Retina (tissue), 1 donor: ENCODE measurements at places on chromosomes 7 and 10.

- DNase-seq = no peak
These were observed 269.9 kb upstream of the MKLN1 start for GRCh38 chr7:131057794-131058070.

- DNase-seq = no peak
These were observed 379.4 kb upstream of the KIAA1217 start for GRCh38 chr10:23829556-23829955.

DNA sequence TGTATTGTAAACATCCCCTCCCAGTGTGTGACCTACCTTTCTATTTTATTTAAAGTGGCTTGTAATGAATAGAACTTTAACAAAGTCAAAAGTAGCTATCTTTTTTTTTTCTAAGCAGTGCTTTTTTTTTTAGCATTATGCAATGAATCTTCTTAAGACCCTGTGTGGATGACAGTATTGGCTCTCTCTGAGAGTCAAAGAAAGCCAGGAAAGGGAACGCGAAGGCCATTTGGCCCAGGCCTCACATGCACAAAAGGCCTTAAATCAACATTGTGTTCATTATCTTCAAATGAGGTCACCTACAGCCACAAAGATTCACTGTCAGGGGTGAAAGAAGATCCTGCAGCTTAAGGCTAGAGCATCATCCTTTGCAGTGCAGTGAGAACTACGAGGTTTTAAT is 721.5 kb downstream of the GRID1 start:
- no peak for DNase-seq

DNA sequence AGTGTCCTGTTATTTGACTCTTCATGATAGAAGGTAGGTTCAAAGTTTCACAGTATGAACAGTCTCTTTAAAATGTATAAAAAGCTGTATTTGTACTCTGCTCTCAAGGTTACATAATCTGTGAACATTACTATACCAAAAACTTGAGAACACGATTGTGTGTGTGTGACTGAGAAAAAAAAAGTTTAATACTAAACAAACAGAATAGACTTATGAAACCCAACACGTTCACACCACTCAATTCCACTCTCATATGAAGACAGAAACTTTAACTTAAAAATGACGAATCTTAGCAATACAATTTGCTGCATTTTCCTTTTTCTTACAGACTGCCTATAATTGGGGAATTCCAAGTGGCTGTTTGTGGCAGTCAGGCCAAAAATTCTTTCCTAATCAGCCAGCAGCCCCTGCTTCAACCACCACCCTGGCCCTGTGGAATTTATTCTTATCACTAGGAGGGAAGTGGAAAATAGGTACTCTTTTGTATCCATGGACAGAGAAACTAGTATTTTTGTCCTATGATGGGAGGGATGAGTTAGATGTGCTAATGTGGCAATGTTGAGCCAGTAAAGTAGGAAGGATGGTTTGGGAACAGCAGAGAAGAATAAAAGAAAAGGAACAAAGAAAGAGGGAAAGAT is 42.8 kb downstream of the MINDY3 start:
- DNase-seq = no peak

DNA sequence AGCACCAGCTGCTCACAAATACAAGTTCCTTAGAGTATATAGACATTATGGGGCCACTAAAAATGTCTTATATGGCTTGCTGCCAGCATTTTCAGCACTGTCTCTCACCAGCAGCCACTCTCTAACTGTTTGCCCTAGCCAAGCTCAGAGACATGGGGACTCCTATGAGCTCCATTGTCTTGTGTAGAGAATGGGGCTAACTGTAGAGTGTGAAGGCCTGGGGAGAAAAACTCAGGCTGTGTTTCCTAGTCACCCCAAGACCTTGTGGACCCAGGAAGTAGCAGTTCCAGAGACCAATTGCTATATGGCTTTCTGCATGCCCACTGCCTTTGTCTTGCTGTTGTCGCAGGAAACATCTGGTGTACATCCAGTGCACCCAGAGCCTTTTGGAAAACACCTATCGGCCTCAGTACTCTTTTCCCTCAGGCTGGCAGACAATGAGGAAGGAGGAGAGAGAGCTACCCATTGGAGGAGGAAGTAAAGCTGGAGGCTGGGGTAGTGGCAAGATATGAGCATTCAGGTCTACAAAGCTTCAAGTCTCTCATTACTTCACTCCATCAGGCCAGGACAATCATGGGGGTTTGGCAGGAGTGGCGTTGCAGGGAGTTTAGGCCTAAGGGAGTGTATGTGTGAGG is 28.4 kb downstream of the ENTPD1 start:
- no peak for DNase-seq

- no peak for DNase-seq
These were observed 26.9 kb upstream of the EPHB6 start for GRCh38 chr7:142827951-142828500.

- no peak for DNase-seq
These were observed 14.9 kb downstream of the GLI3 start for GRCh38 chr7:42222125-42222524.

DNA sequence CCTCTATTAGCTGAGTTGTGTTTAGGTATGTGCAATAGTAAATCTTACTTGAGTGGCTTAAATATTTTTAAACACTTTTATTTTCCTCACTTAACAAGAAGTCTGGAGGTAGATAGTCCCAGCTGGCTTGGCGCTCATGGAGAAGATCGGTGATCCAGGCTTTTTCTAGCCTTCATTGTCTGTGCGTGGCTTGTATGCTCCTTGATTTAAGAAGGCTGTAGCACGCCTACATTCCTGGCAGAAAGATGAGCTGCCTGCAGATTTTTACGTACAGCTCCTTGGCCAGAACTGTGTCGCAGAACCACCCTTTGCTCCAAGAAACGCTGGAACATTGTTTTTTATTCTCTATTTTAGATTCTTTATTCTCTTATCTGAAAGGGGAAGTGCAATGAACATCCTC is 284.1 kb downstream of the KIF20B start:
- DNase-seq = no peak

- no peak for DNase-seq
These were observed 428.8 kb downstream of the SH2D4B start for GRCh38 chr10:80966326-80966986.

GRCh38 chr10:62373639-62373994 is 552 bp upstream of the ZNF365 start:
- no peak for DNase-seq

GRCh38 chr10:78472551-78472890 is 438.9 kb downstream of the RPS24 start:
- peak; percentile 76 for DNase-seq

DNA sequence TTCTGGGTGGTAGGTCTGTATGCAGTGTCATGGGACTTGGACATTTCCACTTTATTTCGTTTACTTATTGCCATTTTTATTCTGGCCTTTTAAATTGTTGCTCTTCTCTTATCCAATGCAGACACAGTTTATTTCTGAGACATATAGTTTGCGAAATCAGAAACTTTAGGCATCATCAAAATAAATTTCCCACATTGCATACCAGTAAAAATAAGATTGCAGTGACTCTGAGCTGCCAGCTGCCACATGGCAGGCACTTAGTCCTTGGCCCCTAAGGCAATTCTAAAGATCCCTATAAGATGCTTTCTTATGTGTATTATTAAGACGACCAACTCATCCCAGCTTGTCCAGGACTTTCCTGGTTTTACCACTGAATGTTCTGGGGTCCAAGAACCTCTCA is 81.8 kb upstream of the ANKRD1 start:
- no peak for DNase-seq

- DNase-seq = no peak
These were observed 58.7 kb downstream of the C10orf120 start for GRCh38 chr10:122640921-122641320.

GRCh38 chr7:110835218-110835617 is 255.7 kb upstream of the LRRN3 start:
- no peak for DNase-seq

DNA sequence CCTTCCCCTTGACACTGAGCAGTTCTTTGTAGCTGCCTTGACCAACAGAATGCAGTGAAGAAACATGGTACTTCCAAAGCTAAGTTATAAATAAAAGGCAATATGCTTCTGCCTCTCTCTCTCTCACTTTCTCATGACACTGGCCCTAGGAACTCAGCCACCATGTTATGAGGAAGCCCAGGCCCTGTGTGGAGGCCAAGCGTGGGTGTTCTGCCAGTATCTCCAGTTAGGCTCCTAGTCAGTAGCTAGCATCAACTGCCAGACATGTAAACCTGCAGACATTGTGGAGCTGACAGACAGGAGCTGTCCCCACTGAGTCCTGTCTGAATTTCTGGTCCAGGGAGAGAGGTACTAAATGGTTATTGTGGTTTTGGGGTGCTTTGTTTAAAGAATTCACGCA is 45.2 kb downstream of the TMEM209 start:
- DNase-seq = no peak

- DNase-seq = no peak
These were observed at the start of gene PKD2L1 for GRCh38 chr10:100330079-100330478. TSS of gene PKD2L1 (minus strand) at chr10:100330228. CDS start at chr10:100330103, 125 bp downstream.

DNA sequence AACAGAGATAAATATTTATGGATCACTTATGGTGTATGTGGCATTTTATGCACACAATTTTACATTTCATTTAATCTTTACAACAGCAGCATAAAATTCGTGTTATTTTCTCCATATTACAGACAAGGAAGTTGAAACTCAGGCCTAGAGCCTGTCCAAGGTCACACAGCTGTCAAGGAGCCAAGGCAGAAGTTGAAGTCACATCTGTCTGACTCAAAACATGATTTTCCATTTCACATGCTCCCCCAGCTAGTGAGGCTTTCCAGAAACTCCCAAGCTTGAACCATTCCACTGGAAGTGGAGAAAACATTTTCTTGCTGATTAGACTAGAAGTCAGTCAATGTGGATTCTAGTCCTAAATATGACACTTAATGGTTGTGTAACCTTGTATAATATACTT is 110.5 kb downstream of the HECTD2 start:
- no peak for DNase-seq

DNA sequence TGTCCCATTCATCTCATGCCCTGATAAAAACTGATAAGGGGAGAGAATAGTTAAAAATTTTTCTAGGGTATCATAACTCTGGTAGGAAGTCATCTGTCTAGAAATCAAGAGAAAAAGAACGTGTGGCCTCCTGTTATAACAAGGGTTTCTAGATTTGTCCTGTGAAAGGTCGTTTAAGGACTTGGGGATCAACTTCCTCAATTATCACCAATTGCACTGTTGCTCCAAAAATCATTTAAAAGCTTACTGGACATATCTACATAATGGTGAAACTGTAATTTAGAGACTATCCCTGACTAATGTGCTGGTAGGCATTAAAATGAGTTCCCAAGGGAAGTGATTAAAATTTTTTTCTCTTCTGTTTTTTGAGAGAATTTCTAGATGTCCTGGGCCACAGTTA is 58.2 kb downstream of the GPR141 start:
- DNase-seq = no peak

DNA sequence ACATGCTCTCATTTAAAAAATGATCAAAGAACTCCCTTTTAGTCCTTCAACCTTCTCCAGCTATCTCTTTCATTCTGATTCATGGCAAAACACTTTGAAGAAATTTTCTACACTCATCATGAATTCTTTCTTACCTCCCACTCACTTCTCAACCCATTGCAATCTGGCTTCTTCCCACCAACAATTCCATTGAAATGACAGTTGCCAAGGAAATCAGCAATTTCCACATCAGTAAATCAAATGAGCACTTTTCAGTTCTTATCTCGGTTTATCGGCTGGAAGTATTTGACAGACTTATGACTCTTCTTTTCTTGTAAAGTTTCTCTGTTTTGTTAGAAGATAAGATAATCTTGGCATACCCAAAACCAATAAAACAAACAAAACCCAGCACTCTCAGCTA is 99.1 kb upstream of the CACNA2D1 start:
- DNase-seq = no peak

GRCh38 chr10:44389150-44389549 is 4.3 kb upstream of the CXCL12 start:
- DNase-seq = no peak

GRCh38 chr7:126937171-126937570 is 315.6 kb downstream of the GRM8 start:
- DNase-seq = no peak

GRCh38 chr7:38112075-38112474 is 66.0 kb upstream of the STARD3NL start:
- no peak for DNase-seq
